ENCODE measurements at places on chromosomes 2 and 18.

GRCh38 chr18:37529863-37530262, 35.7 kb downstream of the CELF4 start:
- DNase-seq = no peak

DNA sequence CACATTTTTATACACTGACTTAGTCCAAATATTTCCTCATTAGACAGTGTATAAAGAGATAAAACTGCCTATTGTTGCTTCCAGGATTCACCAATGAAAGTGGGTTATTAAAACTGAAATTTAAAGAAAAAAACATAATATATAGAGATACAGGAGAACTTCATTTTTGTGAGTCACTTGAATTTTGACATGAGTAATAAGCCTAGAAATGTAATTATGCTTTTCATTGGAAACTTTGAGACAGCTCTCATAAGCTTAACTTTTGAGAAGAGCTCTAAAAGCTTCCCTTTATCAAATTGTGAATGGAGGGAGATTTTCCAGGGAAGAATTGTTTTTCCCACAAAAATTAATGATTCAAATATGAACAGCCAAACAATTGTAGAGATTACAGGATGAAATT, 14.1 kb downstream of the DYNC2LI1 start:
- no peak for DNase-seq

DNA sequence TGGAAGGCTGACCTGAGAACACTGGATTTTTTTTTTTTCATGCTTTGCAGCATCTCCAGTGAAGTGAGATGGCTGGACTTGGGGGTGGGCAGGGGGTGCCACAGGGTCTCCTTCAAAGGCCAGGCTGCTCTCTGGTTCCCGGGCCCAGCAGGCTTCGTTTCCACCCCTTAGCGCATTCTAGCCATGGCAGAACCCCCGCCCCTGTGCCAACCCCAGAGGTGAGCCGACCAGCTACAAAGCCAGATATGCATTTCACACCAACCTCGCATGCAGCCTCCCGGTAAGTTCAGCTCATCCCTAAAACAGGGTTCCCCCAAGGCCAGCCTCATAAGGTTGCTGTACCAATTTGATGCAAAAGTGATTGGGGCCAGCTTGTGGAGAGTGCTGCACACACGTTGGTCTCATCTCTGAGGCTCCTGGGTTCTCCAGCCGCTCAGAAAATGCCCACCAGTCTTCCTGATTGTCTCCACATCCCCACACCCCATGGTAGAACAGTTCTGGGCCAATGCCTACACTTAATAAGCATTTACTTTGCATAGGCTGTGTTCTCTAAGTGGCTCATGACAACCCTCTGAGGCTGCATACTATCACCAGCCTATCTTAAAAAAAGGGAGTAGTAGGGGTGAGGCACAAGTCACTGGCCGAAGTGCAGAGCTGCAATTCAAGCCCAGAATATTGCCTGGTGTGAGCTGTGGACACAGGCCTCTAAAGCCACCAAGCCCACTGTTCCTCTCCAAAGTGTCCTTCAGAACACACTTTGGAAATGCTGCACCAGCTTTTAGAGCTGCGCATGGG, 23.3 kb downstream of the SMAD7 start:
- DNase-seq = no peak

- DNase-seq = no peak
Measured at GRCh38 chr2:95346231-95346737, 49.1 kb downstream of the KCNIP3 start.

DNA sequence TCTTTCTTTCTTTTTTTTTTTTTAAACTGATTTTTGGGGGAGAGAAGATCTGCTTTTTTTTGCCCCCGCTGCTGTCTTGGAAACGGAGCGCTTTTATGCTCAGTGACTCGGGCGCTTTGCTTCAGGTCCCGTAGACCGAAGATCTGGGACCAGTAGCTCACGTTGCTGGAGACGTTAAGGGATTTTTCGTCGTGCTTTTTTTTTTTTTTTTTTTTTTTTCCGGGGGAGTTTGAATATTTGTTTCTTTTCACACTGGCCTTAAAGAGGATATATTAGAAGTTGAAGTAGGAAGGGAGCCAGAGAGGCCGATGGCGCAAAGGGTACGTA, 587 bp downstream of the MEIS1 start:
- no peak for DNase-seq

DNA sequence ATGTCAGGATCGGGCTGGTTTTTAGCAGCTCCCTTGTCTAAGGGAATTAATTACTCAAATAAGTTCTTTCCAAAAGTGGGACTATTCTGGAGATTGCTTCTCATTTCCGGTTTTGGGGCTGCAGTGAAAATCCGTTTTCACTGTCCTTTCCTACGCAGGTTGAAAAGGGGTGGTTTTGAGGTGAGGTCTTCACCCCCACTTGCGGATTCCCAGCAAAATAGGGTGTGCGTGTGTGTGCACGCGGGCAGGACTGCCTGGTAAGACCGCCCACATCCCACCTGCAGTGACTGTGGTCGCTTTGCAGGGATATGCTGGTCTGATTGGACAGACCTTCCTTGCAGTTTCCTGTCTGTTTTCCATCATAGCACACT, 472 bp upstream of the PLEKHM3 start:
- no peak for DNase-seq

DNA sequence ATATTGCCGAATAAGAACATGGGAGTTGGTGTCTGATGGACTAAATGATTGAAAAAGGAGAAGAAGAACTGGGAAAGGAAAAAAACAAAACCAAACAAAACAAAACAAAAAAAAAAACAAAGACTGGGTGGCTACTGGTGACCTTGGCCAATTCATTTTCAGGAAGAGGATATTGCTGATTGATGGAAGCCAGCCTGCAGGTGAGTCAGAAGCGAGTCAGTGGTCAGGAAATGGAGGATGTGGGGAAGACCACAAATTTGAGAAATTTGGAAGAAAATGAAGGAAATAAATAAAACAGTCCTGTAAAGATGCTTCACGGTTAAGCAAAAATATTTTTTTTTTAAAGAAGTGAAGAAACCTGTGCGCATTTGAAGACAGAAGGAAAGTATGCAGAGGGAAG, 296.9 kb downstream of the ZNF521 start:
- DNase-seq = no peak

- DNase-seq = no peak
Measured at GRCh38 chr2:38932586-38932985, 42.9 kb downstream of the ARHGEF33 start.

Data from right renal pelvis (tissue), 4 donors.